ENCODE measurements at places on chromosomes 7 and 10.

- no peak for DNase-seq
Observed at GRCh38 chr10:23472181-23472580, 33.3 kb downstream of the OTUD1 start.

GRCh38 chr10:132199854-132200311, 13.1 kb downstream of the DPYSL4 start:
- no peak for DNase-seq

DNA sequence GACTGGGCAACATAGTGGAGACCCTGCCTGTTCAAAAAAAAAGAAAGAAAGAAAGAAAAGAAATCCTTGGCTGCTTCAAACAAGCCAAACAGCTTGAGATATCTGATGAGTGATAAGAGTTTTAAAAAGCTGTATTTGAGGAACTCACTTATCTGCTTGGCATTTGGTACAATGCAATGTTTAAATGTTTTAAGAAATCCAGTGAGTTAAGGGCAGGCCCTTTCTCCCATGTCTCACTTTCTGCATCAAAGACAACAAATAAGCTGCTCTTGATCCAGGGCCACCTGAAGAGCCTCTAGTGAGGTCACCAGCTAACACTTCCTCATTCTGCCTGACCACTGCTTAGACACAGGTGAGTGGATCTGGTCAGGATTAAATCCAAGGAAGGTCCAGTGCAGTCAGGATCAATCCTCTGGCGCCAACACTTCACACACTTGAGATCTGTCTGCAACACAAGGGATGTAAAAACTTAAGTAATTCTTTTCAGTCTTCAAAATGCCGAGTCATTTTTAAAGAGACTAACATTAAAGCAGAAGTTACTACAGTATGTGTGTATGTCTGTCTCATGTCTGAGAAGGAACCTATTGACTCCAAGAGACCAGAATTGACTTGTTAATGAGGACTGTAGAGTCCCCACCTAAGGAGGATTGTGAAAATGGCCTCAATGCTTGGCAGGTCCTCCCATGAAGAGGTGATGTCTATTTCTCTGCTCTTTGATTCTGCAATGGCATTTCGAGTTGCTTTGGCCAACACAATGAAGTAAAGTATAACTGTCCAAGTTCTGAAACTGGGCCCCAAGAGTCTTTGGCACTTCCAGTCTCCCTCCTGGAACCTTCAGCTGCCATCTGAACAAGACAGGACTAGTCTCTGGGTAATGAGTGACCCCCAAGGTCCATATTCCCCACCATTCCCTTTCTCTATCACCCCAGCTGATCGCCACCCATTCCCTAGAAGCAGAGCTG, 43.1 kb downstream of the CREB3L2 start:
- no peak for DNase-seq

GRCh38 chr7:127888825-127889224, 142.4 kb downstream of the LRRC4 start:
- no peak for DNase-seq

All from cortex of kidney (tissue), 1 donor.